Activated T-cell treated with anti-CD3 and anti-CD28 coated beads, Interleukin-2, amount 50 U/mL, for 48 hours (primary cell): ENCODE measurements at places on chromosomes 2 and 18.

DNA sequence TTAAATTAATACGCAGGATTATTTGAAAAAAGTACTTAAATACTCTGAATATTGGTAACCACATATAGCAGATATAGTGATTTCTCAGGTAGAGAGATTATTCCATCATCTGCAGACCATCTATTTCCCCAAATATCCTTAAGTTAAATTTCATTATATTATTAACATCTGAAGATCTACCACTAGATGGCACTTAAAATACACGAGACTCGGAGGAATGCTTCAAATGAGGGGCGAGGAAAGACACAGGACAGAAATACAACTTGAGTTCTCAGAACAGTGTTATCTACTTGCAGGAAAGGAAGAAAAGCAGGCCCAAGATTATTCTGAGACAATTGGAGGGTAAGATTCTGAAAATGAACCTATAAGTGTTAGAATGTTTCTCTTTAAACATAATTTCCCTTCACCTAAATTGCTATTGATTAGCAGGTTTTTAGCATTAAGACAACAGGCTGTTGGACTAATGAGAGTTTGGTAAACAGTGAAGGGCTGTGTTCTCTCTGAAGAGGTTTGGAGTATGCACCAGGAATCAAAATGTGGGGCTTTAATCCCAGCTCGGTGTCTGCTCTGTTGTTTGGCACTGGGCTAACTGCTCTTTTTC lies 76.9 kb upstream of the GCFC2 start:
- no peak for DNase-seq

DNA sequence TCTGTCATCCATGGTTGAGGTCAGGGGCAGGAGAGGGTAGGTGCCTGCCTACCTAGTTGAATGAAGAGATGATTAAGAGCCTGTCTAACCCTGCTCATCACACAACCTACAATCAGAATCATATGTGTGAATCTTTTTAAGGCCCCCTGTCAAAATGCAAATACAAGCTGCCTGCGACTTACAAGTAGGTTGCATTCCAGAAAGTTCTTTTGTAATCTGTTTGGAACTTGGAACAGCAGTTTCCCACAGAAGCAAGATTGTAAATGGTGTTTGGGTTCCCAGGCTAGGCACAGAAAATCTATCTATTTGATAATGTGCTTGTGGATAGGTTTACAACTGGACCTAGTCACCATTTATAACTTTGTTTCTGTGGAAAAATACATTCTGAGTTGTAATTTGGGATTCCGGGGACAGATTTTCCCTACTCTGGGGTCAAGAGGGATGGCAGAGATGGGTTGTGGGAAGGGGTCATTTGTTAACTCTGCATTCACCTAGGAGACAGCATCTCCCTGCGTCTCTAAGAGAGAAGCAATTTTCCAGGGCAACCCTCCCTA lies 4.4 kb downstream of the LIPG start:
- DNase-seq = no peak

DNA sequence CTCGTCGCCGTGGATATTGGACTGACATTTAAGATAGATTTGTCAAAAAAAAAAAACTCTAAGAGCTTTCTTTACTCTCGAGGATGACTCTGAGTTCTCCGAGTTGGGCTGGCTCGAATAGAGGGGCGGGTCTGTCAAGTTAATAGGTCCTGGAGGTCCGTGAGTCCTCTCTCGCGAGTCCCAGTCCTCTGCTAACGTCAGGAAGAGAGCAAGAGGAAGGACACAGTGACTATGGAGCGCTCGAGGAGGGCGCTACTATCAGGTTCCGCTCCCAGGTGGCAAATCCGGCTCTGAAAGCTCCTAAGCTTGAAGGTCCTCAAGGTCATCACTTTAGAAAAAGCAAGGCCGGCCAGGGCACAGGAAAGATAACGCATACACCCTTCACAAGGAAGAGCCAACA lies 404 bp upstream of the AKAIN1 start:
- DNase-seq = no peak

DNA sequence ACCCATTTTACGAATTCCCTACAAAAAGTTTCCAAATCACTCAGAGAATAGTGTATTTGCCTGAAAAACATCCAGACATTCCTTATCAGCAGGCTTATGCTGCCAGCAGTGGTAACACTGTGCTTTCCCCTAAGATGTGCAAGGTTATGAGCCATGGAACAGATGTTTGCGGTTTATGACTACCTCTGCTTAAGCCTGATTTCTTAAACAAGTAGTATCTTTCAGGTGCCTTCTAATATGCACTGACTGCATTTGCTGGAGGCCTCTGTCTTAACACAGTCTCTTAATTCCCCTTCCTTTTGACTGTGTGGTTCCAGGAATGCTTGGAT lies 54.8 kb downstream of the CDC42EP3 start:
- no peak for DNase-seq

GRCh38 chr2:24111407-24111901 lies 11.7 kb downstream of the PFN4 start:
- DNase-seq = no peak

GRCh38 chr18:6590326-6590725 lies 139.2 kb upstream of the ARHGAP28 start:
- DNase-seq = no peak

- no peak for DNase-seq
Observed at GRCh38 chr2:207801259-207801658, 31.6 kb upstream of the FZD5 start.

GRCh38 chr2:94622113-94622618 lies 249.1 kb upstream of the TEKT4 start:
- no peak for DNase-seq

DNA sequence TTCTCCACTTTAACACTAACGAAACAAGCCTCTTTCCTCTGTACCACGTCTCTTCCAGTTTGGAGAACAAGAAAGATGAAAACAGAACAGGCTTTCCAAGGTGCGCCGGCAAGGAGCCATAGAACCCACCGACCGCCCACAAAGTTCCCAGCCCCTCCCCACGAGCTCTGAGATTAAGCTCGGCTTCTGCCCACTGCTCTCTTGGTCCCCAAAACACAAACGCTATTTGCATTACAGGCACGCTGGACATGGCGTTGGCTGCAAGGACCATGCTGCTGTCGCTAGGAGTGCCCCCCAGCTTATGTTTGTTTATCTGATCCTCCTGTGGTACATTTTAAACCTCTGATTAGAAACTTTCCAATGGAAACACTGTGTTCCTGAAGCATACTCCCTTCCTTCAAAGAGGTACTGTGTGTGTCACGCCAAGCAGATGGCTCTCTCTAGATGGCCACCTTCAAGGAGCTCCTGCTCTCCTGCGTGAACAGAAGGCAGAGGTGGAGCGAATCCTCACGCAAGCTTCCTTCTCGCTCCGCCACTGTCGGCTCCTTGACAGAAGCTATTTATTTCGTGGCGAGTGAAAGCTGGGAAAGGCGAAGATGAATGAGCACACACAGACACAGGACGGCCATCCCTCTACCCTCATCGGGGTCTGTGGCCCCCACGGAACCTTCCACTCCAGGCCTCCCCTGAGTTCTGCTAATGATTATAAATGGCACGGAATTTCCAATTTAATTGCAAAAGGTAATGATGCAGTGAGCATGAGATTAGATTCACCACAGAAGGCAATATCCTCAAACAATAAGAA lies 166.2 kb downstream of the EIPR1 start:
- no peak for DNase-seq

- DNase-seq = no peak
Observed at GRCh38 chr18:37598966-37599896, 33.6 kb upstream of the CELF4 start.

DNA sequence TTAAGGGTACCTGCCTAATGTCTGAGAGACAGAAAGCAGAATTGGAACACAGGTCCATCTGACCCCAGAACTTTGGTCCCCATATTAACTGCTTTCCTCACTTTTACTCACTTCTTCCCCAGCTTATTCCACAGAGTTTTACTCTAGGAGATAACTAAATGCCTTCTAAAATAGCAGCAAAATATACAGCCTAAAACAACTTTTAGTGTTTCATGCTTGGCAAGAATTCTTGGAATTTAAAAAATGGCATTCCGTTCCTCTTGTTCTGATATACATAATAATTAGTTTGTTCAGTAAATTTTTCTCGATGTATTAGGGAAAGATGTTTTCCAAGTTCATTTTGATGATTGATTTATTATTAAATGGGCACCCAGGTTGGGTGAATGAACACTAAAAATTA lies 151.9 kb downstream of the FHOD3 start:
- DNase-seq = no peak

DNA sequence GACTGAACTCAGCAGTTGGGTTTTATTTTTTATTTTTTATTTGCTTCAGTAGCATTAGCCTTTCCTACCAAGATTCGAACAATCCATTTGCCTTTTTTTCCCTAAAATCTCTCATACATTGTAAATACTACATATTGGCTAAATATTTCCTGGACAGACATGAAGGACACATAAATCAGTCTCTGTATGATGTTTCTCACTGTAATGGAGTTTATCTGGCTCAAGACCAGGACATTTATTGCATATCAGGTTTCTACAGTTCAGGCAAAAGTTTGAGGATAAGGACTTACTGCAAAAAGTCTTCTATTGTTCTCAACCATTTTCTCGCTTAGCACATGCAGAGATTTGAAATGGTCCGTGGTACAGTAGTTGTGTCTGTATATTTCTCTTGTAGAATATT lies 3.3 kb downstream of the CLUL1 start:
- DNase-seq = no peak

DNA sequence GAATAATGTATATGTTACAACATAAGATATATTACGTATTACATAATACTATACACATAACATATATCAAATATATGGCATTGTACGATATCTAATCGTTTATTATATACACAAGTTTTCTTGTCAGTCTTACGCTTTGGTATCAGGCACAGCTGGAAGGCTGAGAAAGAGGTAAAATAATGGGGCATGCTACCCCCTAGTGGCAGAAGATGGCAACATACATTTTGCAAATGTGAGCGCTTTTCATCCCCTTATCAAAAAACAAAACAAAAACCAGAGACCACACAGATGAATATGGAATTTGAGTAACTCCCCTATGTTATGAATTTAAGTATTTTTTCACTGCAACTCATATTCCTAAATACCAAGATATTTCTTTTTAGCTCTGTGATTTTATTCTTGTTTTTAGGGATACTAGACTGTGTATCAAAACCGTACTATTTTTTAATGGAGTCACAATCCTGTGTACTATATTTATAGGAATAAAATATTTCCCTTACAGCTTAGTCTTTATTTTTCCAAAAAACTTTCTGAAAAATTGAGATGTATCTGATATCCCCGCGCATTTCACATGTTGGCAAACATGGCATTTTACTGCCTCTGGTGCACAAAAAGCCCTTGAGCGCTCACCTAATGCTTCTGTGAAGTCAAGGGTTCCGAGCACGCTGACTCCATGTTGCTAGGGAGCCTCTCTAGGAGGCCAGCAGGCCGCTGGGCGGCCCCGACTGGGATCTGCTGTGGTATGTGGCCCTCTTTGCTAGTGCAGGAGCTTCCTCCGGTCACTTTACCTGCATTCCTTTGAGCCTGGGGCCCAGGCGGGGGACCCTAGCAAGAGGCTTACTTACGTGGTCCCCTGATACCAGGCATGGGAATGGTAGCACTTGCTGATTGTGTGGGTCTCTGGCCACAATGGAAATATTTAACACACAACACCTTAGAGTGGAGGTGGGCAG lies 62.5 kb downstream of the SLC4A3 start:
- DNase-seq = peak; percentile 38

DNA sequence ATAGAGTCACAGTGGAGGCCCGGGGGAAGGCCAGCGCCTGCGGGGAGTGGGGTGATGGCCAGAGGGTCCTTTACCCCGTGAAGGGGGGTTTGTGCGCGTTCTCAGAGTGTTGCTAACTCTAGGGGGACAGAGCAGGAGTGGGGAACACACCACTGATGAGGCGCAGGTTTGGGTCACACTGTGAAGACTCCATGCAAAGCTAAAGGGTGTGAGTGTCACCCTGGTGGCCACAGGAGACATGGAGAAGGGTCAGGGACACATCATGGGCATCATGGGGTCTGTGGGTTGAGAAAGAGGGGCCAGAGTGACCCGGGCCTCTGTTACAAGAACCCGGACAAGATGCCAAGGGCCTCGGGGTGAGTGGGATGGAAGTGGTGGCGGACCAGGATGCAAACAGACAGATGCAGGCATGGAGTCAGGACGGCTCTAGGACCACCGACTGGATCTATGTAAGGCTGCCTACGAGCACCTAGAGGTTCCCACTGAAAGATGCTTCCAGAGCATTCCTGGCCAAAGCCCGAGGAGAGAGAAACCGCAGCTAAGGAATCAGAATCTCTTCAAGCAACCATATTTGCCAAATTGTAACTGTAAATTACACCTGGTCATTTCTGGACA lies 84.3 kb downstream of the PXDN start:
- DNase-seq = no peak

DNA sequence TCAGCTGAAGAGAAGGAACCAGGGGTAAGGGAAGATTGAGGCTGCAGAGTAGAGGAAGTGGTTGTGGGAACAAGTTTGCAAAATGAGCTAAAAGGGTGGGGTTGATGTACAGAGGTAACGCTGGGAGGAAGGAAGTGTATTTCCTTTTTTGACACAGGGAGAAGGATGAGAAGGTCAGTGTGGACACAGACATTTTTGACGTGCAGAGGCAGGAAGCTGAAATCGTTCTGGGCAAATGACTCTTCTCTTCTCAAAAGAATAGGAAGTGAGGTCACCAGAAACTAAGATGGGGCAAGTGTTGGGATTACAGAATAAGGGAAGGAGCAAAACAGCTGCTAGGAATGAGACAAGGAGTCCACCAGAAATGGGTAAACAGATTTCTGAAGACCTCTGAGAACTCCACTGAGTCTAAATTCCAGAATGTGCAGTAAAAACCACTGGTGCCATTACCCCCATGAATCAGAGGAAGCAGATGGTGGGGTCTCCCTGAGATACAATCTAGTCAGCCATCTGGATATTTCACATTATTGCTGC lies 20.0 kb upstream of the RNF149 start:
- DNase-seq = no peak

GRCh38 chr18:70301667-70302066 lies 12.8 kb downstream of the SOCS6 start:
- no peak for DNase-seq

GRCh38 chr2:197128897-197129296 lies 181.7 kb downstream of the ANKRD44 start:
- DNase-seq = no peak
